ENCODE measurements at places on chromosomes 1 and 21. TPM values are rescaled to one million over a fixed set of nuclear protein-coding genes. Genes with fewer than 3 reads are reported as not detected.

DNA sequence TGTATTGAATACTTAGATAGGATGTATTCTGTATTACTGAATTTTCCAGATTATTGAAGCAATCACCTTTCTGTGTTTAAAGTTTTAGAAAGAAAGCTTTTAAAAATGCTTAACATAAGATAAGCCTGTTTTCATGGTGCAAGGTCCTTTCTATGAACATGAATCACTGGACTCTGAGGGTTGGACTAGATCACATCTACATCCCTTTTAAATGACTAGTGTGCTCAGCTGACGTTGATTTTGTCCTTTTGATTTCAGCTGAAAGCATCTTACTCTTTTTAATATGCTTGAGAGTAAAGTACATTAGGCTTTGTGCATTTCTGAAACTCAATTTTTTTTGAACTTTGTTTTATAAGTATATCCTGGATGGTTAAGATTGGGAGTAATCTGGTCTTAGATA, 16.2 kb downstream of the MIER1 start:
- H3K4me3 ChIP-seq: no peak overlapping the region
- no peak overlapping the region for H3K27ac ChIP-seq
- H3K36me3 ChIP-seq: no peaks in the 10 kb centered on the region
- H3K27me3 ChIP-seq: no peaks in the 10 kb centered on the region
- peak; percentile 19 for DNase-seq

DNA sequence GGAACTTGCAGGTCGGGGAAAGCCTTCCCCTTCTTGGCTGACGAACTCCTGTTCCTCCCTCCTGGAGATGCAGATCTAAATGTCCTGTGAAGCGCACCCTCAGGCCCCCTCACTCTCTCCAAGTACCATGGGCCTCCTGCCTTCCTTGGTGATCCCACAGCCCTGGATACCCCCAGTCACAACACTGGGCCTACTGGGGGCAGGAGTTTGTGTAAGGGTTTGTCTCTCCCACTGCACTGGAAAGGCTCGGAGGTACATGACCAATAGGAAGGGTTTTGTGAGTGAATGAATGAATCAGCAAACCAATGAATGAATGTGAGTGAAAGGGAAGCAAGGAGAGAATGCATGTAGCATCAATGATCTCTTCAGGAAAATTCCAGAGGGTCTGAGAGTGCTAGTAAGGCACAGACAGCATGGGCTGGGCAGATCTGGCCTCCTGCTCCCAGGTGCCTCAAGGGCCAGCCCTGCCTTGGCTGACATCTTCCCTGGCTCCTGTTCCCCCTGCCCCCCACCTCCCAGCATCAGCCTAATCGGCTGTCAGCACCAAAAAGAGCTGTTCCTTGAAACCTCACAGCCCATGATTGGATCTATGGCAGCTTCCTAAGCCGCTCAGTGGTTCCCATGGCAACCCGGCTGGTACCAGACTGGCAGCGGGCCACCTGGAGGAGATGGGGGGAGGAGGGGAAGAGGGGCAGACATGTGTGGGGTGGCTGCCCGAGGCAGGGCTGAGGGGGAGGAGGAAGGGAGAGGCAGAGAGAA, 95.8 kb downstream of the VWA5B1 start:
- H3K4me1 ChIP-seq: no peaks in the 10 kb centered on the region
- no peak overlapping the region for H3K4me3 ChIP-seq
- DNase-seq: no peak

DNA sequence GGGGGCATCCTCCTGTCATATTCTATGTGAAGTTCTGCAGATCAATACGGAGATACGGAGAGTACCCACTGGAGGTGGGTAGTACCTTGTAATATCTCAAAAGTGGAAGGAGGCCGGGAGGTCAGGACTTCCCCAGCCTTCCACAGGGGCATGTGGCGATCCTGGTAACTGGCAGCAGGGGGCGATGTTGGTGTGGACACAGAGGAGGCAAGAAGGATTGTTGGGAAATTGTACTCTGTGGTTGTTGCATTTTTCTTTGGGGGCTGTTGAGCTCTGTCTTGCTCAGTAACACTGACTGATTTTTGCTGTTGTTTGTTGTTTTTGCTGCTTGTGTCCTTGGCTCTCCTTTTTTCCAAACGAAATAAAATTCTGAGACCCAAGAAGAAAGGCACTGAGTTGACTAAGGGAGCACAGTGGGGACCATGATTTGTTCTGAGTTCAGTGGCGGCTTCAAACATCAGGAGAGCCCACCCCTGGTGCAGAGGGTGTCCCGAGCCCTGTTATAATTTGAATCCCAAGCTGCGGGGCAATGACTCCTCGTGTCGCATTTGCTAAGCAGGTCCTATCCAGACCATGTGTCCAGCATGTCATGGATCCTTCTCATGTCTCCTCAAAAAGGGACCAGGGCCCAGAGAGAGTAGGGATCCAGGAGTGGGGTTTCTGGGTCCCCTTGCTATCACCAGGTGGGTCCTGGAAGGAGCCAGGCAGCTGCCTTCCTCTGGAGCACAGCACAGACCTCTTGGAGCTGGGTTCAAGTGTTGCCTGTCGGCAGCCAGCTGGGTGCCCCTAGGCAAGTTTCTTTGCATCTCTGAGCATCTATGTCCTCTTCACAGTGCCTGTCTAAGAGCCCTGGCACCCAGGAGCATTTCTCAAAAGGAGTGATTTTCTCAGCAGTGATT, 22.8 kb downstream of the LHX4 start:
- H3K36me3 ChIP-seq: no peaks in the 10 kb centered on the region
- H3K4me3 ChIP-seq: no peak overlapping the region
- H3K4me1 ChIP-seq: no peaks in the 10 kb centered on the region
- peak; percentile 75 for DNase-seq
- H3K27ac ChIP-seq: no peak overlapping the region

WNT2B gene
- total RNA-seq: 2.7 TPM

GRCh38 chr1:82366689-82367088, 566.0 kb downstream of the ADGRL2 start:
- H3K4me3 ChIP-seq: no peak overlapping the region
- DNase-seq: no peak
- H3K36me3 ChIP-seq: no peaks in the 10 kb centered on the region
- no peaks in the 10 kb centered on the region for H3K4me1 ChIP-seq

DNA sequence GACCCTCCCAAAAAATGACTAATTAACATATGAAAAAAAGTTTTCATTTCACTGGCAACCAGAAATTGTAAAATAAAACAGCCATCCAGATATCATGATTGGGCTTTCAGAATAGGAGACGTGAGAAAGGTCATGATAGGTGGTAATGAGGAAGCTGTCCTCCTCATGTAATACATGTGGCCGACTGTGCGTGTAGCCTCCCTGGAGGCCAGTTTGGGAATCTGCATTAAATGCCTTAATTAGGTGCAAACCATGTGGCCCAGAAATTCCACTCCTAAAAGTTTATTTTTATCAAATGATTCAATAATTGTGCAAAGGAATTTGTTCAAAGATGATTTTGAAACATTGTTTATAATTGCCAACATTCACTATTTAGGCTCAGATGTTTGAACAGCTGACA, 127.6 kb upstream of the C1orf105 start:
- H3K4me3 ChIP-seq: no peak overlapping the region
- no peak overlapping the region for H3K27ac ChIP-seq
- DNase-seq: no peak
- H3K4me1 ChIP-seq: no peaks in the 10 kb centered on the region
- no peaks in the 10 kb centered on the region for H3K27me3 ChIP-seq

GRCh38 chr1:236913371-236914037, 90.7 kb downstream of the MT1HL1 start:
- no peak overlapping the region for H3K27ac ChIP-seq
- H3K4me1 ChIP-seq: no peaks in the 10 kb centered on the region
- H3K4me3 ChIP-seq: no peak overlapping the region
- DNase-seq: no peak
- no peaks in the 10 kb centered on the region for H3K27me3 ChIP-seq

DNA sequence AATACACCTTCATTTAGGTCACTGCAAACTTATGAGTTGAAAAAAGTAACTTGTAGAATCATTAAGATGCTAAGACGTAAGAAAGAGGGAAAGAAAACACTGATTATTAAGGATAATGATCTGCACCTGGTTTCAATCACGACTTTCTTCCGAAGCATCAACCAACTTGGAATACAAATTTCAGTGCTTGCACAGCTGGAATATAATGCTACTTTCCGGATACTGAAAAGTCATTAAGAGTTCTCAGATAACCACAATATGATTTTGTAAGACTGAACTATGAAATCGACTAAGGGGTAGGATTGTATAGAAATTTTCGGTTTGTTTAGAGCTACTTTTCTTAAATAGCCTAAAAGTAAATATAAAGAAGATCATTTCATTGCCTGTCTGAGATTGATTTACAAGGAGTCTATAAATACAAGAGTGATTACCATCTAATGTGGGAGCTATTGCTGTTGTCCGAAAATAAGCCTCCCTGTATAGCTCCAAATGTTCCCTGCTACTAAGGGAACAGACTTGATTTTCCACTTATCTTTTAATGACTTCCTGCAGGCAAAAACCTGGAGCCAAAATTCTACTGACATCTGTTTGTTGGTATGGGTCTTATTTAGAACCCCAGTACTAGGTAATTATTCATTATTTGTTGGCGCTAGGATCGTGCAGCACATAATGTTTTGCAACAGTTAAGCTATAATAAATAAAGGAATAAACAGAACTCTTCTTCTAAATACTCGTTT, 673.3 kb downstream of the KCNT2 start:
- H3K36me3 ChIP-seq: no peaks in the 10 kb centered on the region
- DNase-seq: peak; percentile 13
- no peak overlapping the region for H3K27ac ChIP-seq
- H3K27me3 ChIP-seq: no peaks in the 10 kb centered on the region
- no peaks in the 10 kb centered on the region for H3K4me1 ChIP-seq
- H3K4me3 ChIP-seq: no peak overlapping the region

TDRD5 gene
- not detected for total RNA-seq

GRCh38 chr1:97461782-97462181, 459.1 kb downstream of the DPYD start:
- H3K27ac ChIP-seq: no peak overlapping the region
- no peaks in the 10 kb centered on the region for H3K27me3 ChIP-seq
- H3K36me3 ChIP-seq: no peaks in the 10 kb centered on the region
- H3K4me1 ChIP-seq: peaks cover 7% of the 10 kb centered on the region
- H3K4me3 ChIP-seq: no peak overlapping the region
- no peak for DNase-seq

DNA sequence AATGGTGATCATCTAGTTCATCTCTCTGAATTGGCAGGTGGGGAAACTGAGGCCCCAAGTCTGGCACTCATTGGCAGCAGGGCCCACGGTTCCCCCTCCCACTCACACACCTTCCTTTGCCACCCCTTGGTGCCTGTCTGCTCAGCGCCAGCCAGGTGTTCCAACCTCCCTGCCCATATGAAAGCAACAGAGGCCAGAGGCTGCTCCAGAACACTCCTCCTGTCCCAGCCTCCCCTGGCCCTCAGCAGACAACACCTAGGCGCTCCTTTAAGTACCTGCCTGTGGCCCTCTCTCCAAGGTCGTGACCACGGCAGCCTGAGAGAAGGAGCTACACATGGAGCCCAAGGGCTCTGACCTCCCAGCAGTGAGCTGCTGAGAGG, 362.3 kb upstream of the VAMP3 start:
- H3K4me3 ChIP-seq: no peak overlapping the region
- no peak for DNase-seq
- H3K36me3 ChIP-seq: no peaks in the 10 kb centered on the region

DNA sequence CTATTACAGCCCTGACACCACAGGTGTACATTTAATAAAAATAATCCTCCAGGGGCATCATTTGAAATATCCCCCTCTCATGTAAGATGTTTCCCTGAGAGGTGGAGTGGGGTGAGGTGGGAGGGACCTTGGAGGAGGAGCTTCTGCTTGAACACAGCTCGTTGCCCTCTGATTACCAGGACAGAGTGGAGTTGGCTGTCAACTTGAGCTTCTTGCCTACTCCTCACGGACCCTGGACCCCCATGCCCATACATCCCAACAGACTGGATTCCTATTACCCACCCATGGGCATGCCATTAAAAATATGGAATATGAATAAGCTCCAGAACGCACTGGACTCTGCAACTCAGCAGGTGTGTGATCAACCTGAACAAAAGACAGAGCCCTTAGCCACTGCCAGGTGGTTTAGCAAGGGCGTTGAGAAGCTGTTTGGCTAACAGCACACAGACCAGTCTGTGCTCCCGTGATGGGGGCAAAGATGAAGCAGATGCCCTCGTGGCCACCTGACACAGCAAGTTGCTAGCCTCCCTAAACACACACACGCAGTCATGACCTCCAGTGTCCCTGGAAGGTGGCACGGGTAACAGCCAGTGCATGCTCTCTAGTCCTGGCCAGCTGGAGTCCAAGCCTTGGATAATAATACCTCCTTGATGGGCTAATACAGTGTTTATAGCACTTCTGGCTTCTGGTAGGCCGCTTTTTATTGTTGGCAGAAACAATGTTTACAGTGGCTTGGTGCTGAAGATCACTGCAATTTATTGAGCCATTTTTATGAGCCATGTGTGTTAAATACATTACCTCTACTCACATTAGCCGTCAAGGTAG, 155.0 kb downstream of the TOMM20 start:
- H3K27ac ChIP-seq: peak overlapping the region; percentile 94
- DNase-seq: no peak
- H3K4me1 ChIP-seq: peaks cover 68% of the 10 kb centered on the region
- no peaks in the 10 kb centered on the region for H3K27me3 ChIP-seq

DNA sequence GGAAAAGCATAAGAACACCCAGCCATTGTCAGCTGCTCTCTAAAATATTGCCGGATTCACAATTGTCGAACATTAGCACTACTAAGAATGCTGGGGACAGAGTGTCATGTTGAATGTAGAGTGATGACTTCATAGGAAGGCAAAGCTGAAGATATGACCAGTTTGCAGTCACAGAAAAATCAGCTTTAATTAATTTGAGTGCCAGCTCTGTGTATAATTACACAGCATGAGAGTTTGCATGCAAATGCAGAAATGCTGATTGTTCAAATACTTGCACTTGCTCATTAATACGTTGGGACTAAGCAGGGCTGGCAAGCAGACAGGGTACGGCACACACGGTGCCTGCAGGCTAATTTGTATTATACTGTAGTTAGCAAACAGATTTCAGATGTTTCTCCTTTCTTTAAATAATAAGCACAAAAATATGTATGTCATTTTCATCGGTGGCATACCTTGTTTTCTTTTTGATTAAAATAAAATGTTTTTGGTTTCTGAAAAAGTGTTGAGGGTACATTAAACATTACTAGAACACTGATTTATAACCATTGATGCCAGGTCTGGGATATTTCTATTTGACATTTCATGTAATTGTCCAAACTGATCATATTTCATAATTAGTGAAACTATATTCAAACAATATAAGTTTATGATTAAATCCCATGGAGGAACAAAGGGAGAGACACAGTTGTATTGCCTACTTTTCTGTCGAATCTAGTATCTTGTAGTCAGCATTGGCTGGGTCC, 99.8 kb upstream of the ADGRL2 start:
- H3K27me3 ChIP-seq: no peaks in the 10 kb centered on the region
- peaks cover 4% of the 10 kb centered on the region for H3K4me1 ChIP-seq
- no peak overlapping the region for H3K27ac ChIP-seq
- no peak for DNase-seq
- no peak overlapping the region for H3K4me3 ChIP-seq
- H3K36me3 ChIP-seq: no peaks in the 10 kb centered on the region

GRCh38 chr1:201153474-201154388, 543 bp downstream of the TMEM9 start:
- no peak for DNase-seq
- H3K4me1 ChIP-seq: peaks cover 8% of the 10 kb centered on the region
- H3K27ac ChIP-seq: peak overlapping the region; percentile 40
- H3K27me3 ChIP-seq: no peaks in the 10 kb centered on the region

- H3K27ac ChIP-seq: peak overlapping the region; percentile 93
- no peak overlapping the region for H3K4me3 ChIP-seq
- H3K27me3 ChIP-seq: no peaks in the 10 kb centered on the region
- peaks cover 58% of the 10 kb centered on the region for H3K4me1 ChIP-seq
- DNase-seq: no peak
Measured at GRCh38 chr1:40386796-40387195, 13.3 kb downstream of the SMAP2 start.

AADACL4 gene
- total RNA-seq: 0.20 TPM

NTRK1 gene
- total RNA-seq: not detected
